Activated CD4-positive, CD25-positive, alpha-beta regulatory T cell (primary cell): ENCODE measurements at places on chromosomes 12 and 14.

- DNase-seq, result no peak
Measured at GRCh38 chr12:112539221-112539620, 120.5 kb downstream of the PTPN11 start.

GRCh38 chr14:85702997-85703396 is 173.1 kb downstream of the FLRT2 start:
- DNase-seq, result no peak

GRCh38 chr12:94089891-94090290 is 58.5 kb upstream of the PLXNC1 start:
- no peak for DNase-seq

- no peak for DNase-seq
Measured at GRCh38 chr14:23538785-23539184, 12.8 kb downstream of the ZFHX2 start.

GRCh38 chr14:67704484-67705089 is 2.9 kb downstream of the RDH12 start:
- no peak for DNase-seq
